ENCODE measurements at places on chromosomes 7 and 10. TPM values are rescaled to one million over a fixed set of nuclear protein-coding genes. Genes with fewer than 3 reads are reported as not detected.

GRCh38 chr7:151088856-151089699 is 2.8 kb downstream of the AGAP3 start:
- DNase-seq = no peak

GRCh38 chr7:20381406-20382034 is 50.8 kb downstream of the ITGB8 start:
- DNase-seq = no peak

- DNase-seq = no peak
Observed at GRCh38 chr7:23276376-23276775, 22.8 kb upstream of the MALSU1 start.

DNA sequence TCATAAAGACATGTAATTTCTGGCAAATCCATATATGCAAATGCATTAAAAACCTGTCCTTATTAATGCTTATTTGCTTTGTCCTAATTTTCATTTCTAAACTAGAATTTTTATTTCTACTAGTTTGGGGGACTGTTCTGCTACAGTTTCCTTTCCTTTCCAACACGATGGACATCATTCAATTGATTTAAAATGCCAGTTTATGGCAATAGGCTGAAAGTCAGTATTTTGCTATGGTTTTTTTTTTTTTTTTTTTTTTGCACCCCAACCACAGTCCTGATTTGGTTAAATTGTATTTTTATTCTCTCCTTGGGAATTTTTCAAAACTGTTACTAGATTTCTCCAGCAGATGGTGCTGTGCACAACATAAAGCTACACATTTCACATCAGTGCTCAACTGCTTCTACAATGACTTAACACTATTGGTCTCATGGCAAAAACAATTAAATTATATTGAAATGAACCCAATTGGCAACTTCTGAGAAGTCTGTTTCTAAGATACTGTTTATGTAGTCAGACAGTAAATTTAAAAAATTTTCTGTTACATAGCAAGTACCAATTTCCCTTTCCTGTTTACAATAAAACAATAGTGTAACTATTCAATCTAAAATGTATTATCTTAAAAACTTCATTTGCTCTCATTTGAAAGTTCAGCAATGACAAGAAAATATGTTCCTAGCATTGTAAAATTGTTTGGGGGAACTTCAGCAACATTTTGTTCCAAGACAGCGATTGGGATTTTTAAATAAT is 193.8 kb upstream of the CCDC6 start:
- peak; percentile 1 for DNase-seq

DNA sequence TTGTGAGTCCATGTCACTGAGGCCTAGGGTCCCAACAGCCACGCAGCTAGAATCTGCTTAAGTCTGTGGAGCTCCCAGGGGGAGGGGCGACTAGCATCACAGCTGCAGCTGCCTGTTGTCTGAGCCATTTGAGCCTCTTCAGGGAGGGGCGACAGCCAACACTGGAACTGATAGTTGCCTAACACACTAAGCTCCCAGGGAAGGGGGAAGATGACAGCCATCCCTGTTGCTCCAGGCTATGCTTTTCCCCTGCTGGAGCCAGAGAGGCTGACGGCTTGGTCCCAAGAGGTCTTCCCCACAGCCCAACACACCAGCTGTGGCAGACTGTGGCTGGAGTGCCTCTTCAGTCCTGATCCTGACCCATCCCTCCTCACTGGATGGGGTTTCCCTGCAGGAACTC is 817.5 kb downstream of the NXPH1 start:
- no peak for DNase-seq

DNA sequence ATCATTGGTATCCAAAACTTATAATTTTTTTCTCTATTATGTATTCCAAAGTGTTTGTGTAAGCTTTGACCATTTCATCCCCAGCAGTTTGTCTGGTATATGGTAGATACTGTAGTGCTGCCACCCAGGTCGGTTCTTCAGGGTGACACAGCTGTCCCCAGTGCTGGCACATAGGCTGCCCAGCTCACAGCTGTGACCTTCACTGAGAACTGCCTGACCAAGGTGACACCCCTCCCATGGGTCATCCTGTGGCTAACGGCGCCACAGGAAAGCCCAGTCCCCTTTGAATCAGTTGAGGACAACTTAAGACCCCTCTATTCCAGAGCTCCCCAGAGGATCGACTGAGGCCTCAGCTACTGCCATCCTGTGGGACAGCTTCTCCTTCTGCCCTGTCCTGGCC is 644.2 kb upstream of the FOXK1 start:
- DNase-seq = no peak

- peak; percentile 12 for DNase-seq
Observed at GRCh38 chr7:77657427-77658224, 38.6 kb upstream of the RSBN1L start.

- DNase-seq = no peak
Observed at GRCh38 chr10:23015021-23015707, 80.2 kb upstream of the MSRB2 start.

The TES gene
- polyA plus RNA-seq = 235 TPM

DNA sequence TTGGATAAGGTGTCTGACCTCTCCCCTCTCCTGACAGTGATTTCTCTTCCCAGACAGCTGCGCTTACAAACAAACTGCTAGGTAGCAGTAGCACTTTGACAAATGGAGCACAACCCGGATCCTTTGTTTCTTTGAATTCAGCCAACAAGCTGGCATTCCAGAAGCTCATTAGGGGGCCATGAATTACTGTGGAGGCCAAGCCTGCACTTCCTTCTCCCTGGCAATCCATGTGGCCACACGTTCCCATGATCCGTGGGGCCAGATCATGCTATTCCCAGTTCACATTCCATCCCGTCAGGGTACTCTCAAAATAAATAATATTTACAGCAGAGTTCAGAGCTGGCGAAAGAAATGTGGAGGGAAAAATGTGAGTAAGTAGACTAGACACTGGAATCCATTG is 172.4 kb downstream of the PRPF18 start:
- no peak for DNase-seq

The NEUROG3 gene
- not detected for polyA plus RNA-seq

GRCh38 chr10:75097666-75098285 is 13.7 kb upstream of the SAMD8 start:
- no peak for DNase-seq

- no peak for DNase-seq
Observed at GRCh38 chr7:75866114-75866488, 12.7 kb upstream of the RHBDD2 start.

DNA sequence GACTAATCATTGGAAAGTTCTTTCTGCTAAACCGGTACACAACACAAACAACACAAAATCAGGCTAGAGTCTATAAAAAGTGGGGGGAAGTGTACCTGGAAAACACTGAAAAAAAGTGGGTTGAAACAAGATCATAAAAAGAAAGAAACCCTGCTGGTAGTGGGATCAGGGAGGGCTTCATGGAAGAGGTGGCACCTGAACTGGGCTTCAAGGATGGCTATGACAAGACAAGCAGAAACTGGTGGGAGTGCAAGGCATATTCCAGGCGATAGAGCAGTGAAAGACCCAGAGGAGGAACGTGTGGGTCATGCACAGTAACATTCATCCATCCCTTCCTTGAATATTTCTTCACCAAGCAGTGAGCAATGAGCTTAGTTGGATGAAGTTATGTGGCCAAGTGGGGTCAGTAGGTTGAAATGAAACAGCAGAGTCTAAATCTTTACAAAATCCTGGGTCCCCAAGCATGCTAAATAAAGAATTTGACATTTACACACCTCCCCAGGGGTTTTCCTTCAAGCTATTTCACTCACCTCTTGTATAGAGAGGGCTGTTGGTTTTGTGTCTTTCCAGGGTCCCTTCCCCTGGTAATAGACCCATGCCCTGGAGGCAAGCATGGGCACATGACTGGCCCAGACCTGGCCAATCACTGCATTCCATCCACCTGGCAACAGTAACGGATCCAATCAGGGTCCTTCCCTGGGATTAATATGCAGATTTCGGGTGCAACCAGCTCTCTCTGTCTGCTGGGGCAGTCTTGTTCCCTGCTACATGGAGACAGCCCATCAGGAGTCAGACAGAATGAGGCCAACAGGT is 38.2 kb downstream of the SPOCK2 start:
- no peak for DNase-seq

The CARD11 gene
- polyA plus RNA-seq = 76.5 TPM

DNA sequence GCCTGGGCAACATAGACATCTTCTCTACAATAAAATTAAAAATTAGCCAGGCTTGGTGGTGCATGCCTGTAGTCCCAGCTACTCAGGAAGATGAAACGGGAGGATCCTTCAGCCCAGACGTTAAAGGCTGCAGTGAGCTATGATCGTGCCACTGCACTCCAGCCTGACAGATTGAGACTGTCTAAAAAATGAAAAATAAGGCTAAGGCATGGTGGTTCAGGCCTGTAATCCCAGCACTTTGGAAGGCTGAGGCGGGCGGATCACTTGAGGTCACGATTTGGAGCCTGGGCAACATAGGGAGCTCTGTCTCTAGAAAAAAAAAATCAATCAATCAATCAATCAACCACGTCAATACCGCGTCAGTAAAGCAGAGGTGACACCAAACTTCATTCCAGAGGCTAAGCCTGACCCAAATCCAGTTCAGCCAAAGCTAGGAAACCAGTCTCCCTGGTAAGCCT is 31.1 kb downstream of the MRPS24 start:
- no peak for DNase-seq

The ASB4 gene
- polyA plus RNA-seq = not detected

DNA sequence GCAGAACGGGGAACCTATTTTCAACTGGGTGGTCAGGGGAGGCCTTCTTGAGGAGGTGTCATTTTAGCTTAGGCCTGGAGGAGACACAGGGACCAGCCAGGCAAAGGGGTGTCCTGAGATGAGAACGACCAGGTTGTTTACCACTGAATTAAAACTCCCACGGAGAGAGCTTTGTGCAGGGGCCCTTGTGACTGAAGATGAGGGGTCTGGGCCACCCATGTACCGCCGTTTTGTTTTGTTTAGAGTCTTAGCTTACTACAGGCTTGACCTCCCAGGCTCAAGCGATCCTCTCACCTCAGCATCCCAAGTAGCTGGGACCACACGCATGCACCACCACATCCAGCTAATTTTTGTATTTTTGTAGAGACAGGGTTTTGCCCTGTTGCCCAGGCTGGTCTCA is 80.4 kb downstream of the FAM171A1 start:
- no peak for DNase-seq

DNA sequence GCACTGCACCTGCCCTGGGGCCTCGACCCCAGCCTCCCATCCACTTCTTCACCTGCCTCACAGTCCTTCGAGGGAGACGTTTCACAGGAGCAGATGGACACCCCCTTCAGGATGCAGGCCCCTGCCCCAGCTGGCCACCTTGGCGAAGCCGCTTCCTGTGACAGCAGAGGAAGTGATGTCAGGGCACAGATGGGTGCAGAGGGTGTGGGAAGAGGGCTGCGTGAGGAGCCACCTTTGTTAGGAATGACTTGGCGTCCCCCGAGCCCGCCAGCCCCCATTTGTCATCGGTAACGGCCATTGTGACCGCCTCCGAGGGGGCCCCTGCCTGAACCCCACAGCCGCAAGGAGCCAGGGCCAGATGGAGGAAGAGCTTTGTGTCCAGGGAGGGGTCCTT is 47.4 kb upstream of the SLC29A3 start:
- DNase-seq = no peak

- DNase-seq = no peak
Observed at GRCh38 chr10:119651514-119652360, 557 bp downstream of the BAG3 start.

- DNase-seq = peak; percentile 58
Observed at GRCh38 chr7:77759294-77759889, 38.8 kb downstream of the TMEM60 start.

- no peak for DNase-seq
Observed at GRCh38 chr7:47310020-47310419, 271.9 kb downstream of the TNS3 start.

DNA sequence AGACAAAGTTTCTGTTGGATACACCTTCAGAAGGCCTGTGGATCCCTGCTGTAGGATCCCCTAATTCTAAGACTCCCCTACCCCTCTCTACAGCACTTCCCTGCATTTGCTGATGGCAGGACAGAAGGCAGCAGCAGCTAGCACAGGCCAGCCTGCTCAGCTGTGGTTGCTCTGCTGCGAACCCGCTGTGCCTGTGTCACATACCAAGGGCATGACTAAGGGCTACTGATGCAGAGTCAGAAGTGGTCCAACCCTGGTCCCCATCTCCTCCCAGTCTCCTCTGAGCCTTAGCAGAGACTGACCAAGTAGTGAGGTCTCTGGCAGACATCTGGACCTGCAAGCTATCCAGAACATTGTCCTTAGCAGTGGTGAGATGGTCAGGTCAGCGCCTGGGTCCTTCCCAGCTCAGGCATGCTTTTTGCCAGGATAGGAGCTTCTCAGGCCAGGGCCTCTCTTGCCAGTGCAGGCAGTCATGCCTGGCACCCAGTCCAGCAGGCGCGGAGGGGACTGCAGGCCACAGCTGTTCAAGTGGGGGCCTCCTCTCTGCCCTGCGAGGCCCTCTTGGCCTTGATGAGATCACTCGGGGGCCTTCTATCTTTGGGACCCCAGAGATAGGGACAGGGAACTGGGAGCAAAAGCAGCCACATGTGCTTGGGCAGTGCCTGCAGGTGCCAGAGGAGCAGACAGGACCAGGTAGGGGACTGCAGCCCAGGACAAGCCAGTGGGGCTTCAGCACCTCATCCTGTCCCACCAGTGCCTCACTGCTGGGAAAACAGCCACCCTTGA is 146.4 kb downstream of the ZNF248 start:
- DNase-seq = no peak

- no peak for DNase-seq
Observed at GRCh38 chr7:91293136-91293535, 28.9 kb downstream of the FZD1 start.

- DNase-seq = no peak
Observed at GRCh38 chr7:65840446-65840845, 32.4 kb upstream of the VKORC1L1 start.

The FFAR4 gene
- polyA plus RNA-seq = not detected

- no peak for DNase-seq
Observed at GRCh38 chr10:103473261-103473671, 5.8 kb downstream of the CALHM3 start.

The BHLHA15 gene
- not detected for polyA plus RNA-seq

All from immature natural killer cell (primary cell).